ENCODE measurements at places on chromosomes 6 and 20.

DNA sequence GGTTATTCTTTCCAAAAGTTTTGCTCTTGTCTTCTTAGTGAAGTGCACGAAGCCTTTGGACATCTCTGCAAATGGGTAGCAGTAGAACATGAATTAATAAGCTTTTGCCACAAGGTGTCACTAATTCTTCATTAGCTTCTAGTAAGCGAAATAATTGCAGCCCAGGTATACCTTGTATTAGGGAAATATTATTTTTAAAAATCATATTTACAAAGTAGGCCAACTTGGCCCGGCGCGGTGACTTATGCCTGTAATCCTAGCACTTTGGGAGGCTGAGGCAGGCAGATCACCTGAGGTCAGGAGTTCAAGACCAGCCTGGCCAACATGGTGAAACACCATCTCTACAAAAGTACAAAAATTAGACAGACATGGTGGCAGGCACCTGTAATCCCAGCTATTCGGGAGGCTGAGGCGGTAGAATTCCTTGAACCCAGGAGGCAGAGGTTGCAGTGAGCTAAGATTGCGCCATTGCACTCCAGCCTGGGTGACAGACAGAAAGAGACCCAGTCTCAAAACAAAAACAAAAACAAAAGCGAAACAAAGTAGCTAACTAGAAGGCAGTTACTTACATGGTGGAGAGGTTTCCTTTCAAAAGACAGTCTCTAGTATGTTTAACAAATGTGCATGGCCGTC lies 8.8 kb upstream of the RSPH3 start:
- DNase-seq: peak; percentile 52

DNA sequence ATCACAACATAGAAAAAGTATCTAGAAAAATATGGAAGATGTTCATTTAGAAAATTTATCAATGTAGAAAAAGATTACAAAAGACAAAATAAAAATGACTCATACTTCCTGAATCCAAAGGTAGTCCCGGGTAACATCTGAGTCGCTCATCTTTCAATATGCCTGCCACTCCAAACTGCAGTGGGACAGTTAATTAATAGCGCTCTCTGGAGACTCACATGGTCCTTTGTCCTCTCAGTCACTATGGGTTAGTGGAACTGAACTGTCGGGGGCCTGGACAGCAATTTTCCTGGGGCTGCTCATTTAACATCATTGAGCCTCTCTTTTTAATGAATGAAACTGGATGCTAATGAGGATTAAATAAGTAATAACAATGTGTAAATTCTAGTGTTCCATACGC lies 103.4 kb downstream of the MAP3K4 start:
- no peak for DNase-seq

- DNase-seq: no peak
These were observed 171.3 kb downstream of the SYNDIG1 start for GRCh38 chr20:24640686-24641085.

DNA sequence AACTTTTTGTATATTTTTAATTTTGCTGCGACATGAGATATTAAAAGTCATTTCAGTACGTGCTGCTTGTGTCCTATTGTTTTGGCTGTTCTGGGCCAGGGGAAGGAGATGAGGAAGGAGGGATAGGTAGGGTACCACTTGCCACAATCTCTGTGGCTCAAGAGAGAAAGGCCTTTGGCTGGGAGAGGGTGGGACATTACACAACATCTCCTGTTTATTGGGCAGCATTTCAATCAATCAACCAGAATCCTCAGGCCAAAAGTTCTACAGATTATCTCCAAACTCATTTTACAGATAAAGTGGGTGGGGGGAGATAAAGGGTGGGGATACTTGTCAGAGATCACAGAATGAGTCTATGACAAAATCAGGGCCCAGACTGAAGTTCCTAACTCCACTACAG lies 6.9 kb upstream of the CCM2L start:
- no peak for DNase-seq

DNA sequence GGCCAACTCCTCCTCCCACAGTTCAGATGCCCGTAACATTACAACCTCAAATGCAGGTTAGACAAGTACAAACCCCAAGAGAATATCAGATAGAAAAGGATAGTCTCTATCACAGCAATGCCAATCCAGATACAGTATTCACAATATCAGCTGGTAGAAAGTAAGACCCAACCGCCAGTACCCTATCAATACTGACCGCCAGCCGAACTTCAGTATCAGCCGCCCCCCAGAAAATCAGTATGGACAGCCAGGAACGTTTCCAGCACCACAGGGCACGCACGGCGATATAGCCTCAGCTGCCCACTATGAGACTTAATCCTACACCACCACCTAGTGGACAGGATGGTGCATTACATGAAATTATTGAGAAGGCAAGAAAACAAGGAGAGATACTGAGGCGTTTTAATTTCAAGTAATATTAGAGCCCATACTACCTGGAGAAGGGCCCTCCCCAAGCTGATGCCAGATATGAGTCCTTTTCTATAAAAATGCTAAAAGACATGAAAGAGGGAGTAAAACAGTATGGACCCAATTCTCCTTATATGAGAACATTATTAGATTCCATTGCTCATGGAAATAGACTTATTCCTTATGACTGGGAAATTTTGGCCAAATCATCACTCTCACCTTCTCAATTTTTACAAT lies 17.6 kb upstream of the EIF2S2 start:
- DNase-seq: peak; percentile 78

DNA sequence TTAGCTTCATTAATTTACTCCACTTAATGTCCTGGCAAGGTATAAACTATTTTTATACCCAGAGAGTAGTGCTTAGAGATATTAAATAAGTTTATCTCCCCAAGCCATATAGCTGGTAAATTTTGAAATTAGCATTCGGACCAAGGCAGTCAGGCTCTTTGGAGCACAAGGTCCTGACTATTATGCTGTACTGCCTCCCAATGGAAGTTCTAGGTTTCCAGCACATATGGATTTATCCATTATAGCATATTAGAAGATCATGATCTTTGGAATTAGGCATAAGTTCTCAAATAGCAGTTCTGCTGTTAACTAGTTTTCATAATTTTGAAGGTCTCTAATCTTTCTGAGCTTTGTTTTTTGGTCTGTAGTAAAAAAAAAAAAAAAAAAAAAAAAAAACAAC lies 835.3 kb upstream of the EPHA7 start:
- peak; percentile 35 for DNase-seq

- DNase-seq: no peak
These were observed 166.5 kb upstream of the MYLIP start for GRCh38 chr6:15962449-15962764.

GRCh38 chr6:44045672-44046015 lies 81.6 kb downstream of the MRPL14 start:
- no peak for DNase-seq

DNA sequence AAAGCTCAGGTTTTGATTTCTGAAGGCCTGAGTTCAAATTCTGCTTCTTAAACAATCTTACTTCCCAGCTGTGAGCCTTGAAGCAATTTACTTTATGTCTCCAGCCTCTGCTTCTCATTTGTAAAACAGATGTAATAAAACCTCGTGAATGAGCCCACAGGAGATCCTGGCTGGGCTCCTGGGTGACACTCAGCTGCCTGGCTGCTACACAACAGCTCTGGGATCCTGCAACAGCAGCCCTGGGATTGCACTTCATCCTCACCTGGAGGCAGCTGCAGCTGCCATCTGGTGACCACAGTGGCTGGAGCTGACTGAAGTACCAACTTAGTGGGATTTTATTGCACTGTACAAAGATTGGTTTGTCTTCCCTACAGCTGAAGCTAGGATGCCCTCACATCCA lies 98.6 kb downstream of the NDUFAF5 start:
- peak; percentile 42 for DNase-seq

GRCh38 chr6:87941556-87942358 lies 105.9 kb upstream of the SPACA1 start:
- DNase-seq: no peak

GRCh38 chr20:61065853-61066252 lies 186.2 kb upstream of the CDH4 start:
- DNase-seq: no peak

DNA sequence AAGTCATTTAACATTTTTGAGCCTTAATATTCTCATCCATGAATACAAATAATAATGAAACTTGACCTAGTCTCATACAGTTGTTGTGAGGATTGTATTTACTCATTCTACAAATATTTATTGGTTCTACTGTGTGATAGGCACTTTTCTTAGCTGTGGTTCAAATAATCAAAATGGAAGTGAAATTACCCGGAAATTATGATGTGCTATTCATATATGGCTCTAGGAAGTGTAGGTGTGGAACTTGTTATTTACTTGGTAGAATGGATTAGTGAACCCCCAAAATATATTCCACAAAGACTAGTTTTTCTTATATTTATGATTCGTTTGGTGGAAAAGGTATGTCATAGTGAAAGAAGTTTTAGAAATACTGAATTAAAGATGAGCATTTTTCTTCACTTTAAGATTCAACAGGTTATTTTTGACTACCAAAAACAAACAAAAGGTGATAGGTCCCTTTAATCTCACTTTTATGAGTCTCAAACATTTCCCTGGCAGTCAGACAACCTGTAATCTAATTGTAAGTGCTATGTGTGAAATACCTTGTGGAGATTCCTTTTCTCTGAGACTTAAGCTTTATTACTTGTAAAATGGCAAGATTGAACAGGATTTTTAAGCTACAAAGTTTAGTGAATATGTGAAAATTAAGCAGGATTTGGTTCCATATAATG lies 77.8 kb downstream of the STXBP5 start:
- no peak for DNase-seq

- DNase-seq: no peak
These were observed 83.3 kb downstream of the HIVEP2 start for GRCh38 chr6:142861711-142862110.

DNA sequence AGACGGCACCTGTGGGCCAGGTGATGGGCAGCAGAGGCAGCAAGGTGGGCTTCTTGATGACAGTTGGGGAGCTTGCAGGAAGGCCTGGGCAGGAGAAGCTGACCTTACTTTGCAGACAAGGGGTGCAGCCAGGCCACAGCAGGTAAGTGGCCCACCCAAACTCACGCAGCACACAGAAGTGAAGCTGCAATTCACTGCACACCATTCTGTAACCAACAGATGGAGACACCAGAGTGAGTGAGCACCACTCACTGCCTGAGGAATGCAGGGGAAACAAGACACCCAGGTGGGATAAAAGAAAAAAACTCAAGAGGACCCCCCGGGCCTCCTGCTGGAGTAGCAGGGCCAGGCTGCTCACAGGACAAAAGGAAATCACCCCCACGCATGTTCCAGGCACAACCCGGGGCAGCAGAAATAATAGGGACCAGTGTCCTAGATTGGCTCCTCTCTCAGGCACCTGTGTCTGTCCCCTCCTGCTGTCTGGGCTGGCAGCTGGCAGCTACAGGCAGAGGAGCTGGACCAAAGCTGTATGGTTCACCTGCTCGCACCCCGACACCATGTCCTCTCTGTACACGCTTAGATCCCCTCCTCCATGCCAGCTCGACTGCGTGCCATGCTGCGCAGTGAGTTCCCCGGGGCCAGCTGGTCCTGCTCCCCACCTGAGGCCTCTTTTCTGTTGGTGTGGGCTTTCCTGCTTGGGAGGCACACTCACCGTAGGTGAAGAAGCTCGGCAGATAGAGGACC lies 4.9 kb downstream of the MTCH1 start:
- DNase-seq: no peak

DNA sequence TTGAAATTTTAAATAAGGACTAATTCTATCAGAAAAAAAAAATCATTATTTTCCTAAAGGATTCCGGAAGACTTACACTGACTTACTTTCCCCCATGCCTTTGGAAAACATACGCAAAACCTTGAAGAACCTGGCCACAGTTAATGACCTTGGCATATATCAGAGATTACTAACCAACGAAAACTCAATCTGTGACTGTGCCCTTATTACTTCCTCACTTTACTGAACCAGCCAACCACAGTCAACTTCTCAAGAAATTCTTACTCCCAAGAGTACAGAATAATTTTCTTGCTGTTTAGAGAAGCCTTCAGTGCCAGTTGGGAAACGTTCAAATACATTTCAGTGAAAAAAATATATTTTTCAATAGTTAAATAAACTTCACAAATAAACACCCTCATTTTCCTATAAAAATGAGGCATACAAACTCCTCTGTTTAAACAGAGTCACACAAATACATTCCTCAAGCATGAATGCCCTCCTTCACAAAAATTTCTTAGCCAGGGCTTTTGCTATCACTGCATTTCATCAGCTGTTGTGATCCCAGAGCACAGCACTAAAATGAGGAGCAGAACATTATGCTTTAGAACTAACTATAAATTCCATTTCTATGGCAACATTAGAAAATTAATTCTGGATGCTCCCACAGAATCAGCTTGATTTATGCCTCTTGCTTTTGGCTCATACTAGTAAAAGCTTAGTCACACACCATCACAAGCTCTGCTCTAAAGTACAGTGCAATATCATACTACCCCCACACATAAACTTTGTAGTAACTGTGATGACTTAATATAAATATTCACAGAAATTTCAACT lies 117.6 kb downstream of the DST start:
- no peak for DNase-seq

GRCh38 chr6:46993846-46994245 lies 48.3 kb downstream of the ADGRF1 start:
- DNase-seq: no peak

DNA sequence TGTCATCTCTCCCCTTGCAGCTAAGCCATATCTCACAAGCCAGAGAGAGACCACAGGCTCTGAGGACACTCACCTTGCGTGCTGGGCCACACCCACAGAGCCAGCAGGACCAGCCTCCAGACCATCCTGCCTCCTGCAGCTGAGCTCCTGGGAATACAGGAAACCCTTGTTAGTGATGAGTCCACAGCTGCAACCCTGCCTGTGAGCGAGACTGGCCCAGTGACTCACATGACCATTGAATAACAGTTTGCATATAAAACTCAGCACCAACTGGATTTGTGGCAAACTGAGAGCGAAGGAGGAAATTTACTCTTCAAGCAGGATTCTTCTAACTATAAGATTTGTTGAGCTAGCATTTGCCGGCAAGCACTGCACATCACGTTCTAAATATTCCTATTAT lies 3.0 kb downstream of the THBS2 start:
- no peak for DNase-seq

DNA sequence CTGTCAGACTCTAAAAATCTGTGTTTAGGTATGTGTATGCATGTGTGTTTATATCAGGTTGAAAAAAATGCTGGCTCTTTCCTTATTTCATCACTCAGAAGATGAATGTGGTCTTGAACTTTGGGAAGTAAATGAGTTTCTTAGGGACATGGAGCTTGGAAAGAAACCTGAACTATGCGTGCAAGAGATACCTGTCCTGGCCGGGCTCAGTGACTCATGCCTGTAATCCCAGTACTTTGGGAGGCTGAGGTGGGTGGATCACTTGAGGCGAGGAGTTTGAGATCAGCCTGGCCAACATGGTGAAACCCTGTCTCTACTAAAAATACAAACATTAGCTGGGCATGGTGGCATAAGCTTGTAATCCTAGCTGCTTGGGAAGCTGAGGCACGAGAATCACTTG lies 4.4 kb upstream of the GLP1R start:
- DNase-seq: no peak

DNA sequence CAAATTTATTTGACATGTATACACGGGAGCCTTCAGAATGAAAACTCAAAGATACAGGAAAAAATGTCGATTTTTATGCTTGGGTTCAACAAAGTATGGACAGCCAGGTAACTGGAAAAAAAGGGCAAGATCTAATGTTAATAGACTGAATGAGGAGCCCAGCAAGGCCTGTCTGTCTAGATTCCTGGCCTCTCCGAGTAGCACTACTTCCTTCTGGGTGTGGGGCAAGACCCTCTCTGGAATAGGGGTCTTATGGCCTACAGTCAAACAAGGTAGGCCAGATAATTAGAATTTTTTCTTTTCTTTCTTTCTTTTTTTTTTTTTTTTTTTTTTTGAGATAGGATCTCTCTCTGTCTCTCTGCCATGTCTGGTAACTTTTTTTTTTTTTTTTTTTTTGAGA lies 113.4 kb upstream of the SHLD1 start:
- DNase-seq: no peak

- no peak for DNase-seq
These were observed 88.9 kb upstream of the ATXN1 start for GRCh38 chr6:16849988-16850680.

All from D341Med (cell line).